ENCODE measurements at places on chromosomes 2 and 18.

GRCh38 chr2:181882246-181883020 is 9.1 kb upstream of the ITPRID2 start:
- no peak for DNase-seq

- DNase-seq: no peak
Observed at GRCh38 chr2:239539776-239540100, 138.9 kb upstream of the HDAC4 start.

DNA sequence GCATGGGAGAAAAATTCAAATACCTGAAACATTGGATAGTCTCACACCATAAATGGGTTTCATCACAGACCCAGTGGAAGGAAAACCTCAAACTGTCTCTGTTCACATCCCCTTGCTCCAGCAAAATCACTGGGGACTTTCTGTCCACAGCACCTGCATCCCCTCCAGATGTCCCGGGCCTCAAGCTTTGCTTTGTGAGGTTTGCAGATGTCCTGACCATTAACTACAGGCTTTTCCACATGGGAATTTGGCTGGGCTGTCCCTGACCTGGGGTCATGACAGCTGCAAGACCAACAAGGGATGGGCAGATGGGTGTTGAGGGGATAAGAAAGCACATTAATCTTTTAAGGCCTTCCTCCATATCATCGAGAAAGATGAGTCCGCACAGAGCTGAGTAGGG is 427.9 kb downstream of the TXNL1 start:
- DNase-seq: no peak

GRCh38 chr2:55804535-55804934 is 110.9 kb upstream of the PNPT1 start:
- no peak for DNase-seq

DNA sequence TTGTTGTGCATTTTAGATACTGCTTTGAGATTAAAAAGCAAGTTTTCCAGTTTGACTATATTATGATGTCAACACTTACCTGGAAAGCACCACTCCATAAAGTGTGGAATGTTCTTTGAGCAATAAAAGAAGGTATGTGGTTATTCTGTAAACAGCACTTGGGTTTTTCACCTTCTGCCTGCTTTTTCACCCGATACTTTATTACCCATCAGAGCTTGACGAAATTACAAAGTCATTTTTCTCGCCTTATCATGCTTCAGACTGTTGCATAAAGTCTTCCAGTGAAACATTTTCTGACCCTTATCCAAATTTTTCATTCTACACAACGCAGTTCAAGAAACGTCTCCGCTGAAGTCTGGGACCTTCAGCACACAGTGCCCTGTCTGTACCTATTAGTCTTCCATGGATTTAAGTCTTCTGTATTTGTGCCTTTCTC is 25.2 kb downstream of the CAB39 start:
- DNase-seq: no peak

- DNase-seq: no peak
Observed at GRCh38 chr2:117820444-117820843, 6.0 kb downstream of the DDX18 start.

- no peak for DNase-seq
Observed at GRCh38 chr18:59264651-59265245, 8.5 kb downstream of the RAX start.

DNA sequence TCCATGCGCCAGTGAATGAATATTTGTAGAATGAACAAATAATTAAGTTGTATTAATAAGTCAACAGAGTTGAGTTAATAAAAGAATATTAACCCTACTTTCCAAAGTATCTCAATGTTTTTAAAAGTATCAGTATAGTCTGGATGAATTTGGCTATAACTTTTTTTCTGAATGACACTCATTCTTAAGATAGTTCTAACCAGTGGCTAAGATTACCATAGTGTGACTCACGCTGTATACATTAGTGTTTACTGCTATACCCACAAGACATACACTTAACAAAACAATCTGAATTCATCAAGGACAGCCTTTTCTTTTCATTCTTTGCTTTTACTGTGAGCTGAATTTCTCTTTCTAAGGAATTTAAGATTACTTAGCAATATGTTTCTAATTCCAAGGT is 77.0 kb upstream of the PDE1A start:
- no peak for DNase-seq

GRCh38 chr2:68134120-68134519 is 23.6 kb upstream of the PNO1 start:
- DNase-seq: no peak

- DNase-seq: no peak
Observed at GRCh38 chr2:160317181-160318099, 117.4 kb upstream of the ITGB6 start.

DNA sequence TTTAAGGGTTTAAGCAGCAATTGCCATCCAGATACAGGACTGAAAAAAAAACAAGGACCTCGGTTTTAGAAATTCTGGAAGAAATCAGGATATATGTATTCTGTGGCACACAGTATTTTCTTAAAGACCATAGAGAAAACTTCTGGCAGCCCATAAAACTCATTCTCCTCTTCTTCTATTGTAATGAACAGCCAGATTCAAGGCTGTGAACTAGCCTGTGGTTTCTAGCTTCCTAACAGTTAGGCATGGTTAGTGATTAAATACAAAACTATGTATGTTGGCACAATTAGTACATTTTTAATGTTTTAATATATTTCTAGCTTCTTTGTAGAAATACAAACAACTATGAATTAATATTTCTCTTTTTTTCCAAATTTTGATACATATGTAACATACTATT is 555.7 kb downstream of the DSC3 start:
- no peak for DNase-seq

DNA sequence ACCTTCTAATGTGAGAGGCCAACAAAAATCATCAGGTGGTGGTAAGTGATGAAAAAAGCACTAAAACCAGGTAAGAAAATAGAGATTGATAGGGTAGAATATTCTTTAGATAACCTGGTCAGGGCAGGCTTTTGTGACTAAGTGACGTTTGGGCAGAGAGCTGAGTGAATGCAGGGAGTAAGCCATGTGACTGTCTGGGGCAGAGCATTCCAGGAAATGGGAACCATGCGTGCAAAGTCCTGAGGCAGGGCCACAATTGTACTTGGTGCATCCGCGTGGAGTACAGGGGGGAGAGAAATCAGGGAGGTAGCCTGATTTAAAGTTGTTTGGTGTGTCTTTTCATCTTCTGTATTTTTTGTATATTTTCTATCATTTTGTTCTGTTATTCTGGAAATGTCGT is 102.5 kb downstream of the LYPD6B start:
- no peak for DNase-seq

GRCh38 chr2:53067533-53067932 is 700.1 kb upstream of the CHAC2 start:
- DNase-seq: no peak
